AG04450 (cell line): ENCODE measurements at places on chromosomes 4 and X. TPM values are rescaled to one million over a fixed set of nuclear protein-coding genes. Genes with fewer than 3 reads are reported as not detected.
A peak's percentile ranks its signal among the peaks of the same experiment; 100 is the strongest.

PWWP3B gene
- polyA plus RNA-seq: 0.02 and 0.04 TPM in 2 replicates

HTT gene
- 14.5 and 17.2 TPM in 2 replicates for polyA plus RNA-seq

TMPRSS11B gene
- polyA plus RNA-seq: not detected in 2 replicates

IL2 gene
- polyA plus RNA-seq: not detected in 2 replicates

DSPP gene
- polyA plus RNA-seq: not detected in 2 replicates

MTNR1A gene
- not detected in 2 replicates for polyA plus RNA-seq

GPAT3 gene
- polyA plus RNA-seq: 11.6 and 15.0 TPM in 2 replicates

NHS gene
- 2.0 and 2.3 TPM in 2 replicates for polyA plus RNA-seq

DNA sequence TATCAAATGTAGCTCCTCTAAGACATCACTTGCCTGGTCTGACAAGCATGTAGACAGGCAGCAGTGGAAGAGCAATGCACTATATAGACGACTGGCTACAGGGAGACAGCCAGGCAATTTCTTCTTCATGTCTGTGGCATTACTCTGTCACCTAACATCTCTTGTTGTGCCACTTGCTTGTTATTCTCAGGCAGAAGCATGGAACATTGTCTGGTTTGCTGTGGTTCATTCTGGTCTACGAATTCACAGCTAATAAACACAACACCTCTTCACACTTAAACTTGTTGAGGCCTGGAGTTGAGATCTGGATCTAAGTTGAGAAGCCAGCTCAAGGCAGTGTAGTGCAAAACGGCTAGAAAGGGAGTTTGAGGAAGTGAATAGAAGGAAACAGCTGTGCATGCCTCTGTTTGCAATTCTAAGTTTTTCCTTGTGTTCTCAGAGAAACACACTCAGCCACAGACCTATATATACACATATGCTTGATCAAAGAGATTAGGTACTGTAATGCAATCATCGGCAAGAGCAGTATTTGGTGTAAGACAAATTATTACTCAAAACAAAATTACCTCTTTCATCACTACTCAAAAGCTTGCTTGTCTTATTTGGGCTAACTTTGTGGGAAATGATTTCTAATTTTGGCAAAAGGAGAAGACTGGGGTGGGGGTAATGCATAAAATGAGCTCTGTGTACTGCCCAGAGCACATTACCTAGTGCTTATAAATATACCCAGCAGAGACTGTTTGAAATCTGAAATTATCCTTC lies 243.8 kb downstream of the PPP3CA start:
- DNase-seq: no peak

DNA sequence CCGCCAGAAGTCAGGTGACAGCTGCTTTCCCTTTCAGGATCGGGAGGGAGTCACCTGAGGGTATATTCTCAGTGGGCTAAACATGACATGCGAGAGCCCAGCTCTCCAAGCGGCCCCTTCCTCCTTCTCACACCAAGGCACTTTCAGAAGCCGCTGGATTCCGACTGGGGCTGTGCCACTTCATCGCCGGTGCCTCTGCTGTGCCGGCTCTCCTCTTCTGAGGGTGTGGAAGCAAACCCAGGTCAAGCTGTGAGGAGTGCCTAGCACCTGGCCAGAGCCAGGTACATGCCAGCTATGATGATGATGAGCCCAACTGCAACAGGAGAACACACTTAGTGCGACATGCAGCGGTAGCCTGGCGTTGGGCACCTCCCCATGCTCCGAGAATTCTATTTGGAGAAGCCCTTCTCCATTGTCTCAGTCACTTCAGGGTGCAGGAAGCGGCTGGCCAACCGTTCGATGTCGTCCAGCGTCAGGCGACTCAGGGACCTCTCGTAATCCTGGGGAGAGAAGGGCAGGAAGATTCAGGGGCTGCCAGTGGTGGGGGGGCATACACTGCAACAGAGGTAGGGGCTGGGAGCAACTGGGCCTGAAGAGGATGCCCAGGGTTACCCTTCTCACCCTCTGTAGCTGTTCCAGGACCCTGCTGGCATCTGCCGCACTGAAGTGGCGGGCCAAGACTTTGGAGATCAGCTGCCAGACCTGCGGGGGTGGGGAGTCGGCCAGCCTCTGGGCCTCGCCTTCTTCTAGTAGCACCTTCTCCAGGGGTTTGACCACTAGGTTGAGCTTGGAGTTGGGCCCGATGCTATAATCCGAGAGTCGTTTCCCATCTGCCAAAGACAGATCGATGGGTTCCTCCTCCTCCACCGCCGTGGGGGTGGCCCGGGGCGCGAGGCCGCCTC lies 1.0 kb downstream of the UBL4A start:
- no peak for DNase-seq

DNA sequence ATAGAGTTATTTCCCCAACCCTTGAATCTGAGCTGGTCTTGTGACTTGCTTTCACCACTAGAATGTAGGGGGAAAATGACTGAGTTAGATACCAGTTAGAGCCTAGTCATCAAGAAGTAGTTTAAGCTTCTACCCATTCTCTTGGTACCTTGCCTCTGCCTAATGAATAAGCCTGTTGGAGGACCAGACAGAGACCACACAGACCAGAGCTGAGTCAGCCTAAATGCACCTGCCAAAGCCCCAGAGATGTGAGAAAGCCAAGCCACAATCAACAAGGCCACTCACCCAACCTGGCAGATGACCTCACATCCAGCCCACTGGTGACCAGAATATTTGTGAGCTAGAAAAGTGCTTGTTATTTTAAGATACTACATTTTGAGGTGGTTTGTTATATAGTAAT lies 85.2 kb upstream of the DCLK2 start:
- no peak for DNase-seq

DNA sequence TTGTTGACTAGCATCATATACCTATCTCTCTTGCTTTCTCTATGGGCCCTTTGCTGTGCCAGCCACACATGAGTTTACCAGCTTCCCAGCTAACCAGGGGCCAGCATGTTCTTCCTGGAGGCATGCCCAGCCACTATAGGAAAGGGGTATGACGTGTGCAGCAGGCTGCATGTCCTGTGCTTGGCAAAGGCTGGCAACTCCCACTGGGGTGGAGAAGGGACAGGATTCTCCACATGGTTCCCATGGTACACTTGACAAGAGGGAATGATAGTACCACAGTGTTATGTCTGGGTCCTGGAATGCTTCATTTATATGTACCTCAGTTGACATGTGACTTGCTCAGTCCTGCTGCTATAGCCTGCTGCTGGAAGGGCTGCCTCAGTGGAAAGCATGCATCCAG lies 78.8 kb downstream of the TMEM164 start:
- DNase-seq: no peak

DNA sequence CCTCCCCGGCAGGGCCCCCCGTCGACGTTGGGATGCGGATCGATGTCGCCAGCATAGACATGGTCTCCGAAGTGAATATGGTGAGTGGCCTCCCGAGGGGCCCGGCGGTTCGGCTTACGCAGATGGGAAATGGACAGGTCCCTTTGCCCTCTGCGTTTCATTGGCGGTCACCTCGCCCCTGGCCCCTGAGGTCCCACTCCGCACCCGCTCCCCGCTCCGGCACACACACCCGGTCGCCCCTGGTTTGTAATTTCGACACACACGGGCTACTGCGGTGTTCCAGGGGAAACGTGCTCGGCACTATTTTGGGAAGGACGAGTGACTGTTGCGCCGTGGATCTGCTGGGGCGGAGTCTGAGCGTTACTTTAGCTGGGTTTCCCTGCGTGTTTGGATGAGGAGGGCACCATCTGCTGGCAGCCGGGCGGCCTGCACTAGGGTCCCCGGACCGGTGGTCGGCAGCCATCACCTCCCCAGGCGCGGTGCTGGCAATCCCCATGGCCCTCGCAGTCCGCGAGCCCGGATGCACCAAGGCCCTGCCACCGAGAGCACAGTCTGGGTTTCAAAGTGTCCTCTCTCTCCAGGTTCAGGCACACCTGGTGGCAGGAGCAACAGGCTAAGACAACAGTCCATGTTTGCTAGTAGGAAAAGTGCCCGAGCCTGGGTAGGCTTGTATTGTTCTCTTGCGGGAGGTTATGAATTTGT lies 1.2 kb downstream of the GABRB1 start:
- peak; percentile 20 for DNase-seq

DNA sequence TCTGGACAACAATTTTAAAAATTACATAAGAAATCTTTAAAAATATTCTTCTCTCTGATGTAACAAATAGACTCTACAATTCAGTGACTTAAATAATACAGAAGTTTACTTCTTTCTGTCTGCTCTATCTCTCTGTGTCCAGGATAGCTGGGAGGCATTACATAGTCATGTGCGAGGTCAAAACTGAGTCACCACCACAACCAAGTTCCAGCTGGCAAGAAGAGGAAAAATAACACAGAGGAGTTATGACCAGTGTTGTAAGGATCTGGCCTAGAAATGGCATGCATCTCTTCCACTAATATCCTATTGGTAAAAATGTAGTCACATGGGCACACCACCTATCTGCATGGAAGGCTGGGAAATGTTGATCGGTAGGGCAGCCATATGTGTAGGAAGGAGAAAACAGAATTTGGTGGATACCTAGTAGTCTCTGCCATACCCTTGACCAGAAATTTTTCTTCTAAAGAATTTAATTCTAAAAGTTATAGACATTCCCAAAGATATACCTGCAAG lies 39.4 kb upstream of the WDFY3 start:
- peak; percentile 63 for DNase-seq

DNA sequence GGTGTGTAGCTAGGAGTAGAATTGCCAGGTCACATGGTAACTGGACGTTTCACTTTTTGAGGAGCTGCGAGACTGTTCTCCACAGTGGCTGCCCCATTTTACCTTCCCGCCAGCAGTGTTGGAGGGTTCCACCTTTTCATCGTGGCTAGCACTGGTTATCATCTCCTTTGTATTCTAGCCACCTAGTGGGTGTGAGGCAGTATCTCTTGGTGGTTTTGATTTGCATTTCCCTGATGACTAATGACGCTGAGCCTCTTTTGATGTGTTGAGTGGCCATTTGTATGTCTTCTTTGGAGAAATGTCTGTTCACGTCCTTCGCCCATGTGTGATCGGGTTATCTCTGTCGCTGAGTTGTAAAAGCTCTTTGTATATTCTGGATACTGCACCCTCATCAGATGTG lies 10.6 kb downstream of the ABCD1 start:
- no peak for DNase-seq

GRCh38 chr4:142535009-142535408 lies 311.1 kb downstream of the INPP4B start:
- DNase-seq: no peak

- DNase-seq: no peak
Measured at GRCh38 chr4:184409911-184410692, 64.2 kb downstream of the IRF2 start.

GRCh38 chr4:70849291-70849690 lies 9.6 kb upstream of the GRSF1 start:
- no peak for DNase-seq

DNA sequence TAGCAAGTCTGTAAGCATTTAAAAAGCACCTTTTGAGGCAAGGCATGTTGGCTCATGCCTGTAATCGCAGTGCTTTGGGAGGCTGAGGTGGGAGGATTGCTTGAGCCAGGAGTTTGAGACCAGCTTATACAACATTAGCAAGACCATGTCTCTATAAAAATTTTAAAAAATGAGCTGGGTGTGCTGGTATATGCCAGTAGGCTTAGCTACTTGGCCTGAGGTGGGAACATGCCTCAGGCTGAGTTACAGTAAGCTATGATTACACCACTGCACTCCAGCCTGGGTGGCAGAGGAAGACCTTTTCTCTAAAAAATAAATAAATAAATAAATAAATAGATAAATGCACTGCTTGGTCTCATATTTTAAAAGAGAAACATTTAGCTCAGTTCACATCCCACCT lies 26.8 kb downstream of the BLTP1 start:
- DNase-seq: no peak

GRCh38 chrX:37921758-37922157 lies 74.4 kb upstream of the DYNLT3 start:
- no peak for DNase-seq

DNA sequence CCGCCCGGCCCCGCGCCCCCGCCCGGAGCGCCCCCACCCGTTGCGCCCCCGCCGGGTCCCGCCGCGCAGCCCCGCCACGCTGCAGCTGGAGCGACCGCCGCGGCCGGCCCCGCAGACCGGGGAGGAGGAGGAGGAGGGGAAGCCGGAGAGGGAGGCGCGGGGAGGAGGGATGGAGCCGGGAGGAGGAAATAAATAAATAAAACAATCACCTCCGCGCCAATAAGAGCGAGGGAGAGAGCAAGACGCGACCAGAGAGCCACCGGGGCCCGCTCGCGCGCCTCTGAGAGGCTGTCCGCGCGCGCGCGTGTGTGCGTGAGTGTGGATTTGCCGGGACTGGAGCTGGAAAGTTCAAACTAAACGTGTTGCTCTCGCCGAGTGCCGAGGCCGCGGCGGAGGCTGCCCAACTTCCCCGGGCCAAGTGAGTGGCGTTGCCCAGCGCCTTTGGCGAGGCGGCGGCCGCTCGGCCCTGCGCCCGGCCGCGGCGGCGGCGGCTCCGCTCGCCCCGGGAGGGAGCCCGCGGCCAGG lies 2184.4 kb upstream of the TENM3 start:
- no peak for DNase-seq

DNA sequence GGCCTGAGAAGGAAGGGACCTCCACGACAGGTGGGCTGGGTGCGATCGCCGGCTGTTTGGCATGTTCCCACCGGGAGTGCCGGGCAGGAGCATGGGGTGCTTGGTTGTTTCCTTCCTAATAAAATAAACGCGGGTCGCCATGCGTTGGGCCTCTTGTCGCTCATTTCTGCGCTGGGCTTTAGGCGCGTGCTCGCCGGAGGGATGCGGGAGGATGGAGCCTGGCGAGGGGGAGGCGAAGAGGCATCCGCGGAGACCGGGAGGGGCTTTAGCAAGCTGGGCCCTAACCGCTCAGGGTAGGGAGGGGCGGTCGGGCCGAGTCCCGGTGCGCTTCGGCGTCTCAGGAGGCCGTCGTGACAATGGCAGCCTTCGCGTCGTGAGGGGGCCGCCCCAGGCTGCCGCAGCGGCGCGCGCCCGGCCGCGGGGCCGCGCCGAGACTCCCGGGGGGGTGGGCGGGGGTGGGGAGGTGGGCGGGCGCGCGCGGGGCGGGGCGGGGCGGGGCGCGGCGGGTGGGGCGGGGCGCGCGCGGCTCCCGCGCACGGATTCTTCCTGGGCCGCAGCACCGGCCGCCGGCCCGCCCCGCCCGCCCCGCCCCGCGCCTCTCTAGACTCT lies 476 bp upstream of the GDI1 start:
- no peak for DNase-seq

DNA sequence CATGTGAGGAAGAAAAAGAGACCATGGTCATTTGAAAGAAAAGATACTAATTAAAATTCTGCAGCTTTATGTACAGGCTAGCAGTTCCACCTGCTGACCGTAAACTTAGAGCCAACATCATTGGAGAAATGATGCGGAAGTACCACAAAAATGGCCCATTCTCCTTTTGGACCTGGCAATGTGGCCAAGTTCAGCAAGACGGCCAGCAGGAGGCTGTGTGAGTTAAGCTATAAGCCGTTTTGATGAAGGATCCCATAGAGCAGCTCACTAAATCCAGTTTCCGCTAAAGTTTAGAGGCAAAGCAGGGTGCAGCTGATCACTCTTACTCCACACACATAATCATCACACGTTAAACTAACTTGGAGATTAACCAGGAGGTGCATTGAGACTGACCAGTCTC lies 133.8 kb downstream of the LDB2 start:
- no peak for DNase-seq

DNA sequence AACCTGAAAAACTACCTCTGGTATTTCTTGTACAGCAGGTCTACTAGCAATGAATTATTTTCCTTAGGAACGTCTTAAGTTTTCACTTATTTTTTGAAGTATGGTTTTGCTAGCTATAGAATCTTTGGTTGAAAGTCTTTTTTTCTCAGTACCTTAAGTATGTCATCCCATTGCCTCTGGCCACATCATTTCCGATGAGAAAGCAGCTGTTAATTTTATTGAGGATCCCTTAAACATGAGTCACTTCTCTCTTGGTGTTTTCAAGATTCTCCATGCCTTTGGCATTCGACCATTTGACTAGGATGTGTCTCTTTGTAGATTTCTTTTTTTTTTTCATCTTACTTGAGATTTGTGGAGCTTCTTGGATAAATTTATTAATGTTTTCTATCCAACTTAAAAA lies 803.8 kb upstream of the AMOT start:
- DNase-seq: no peak
